ENCODE measurements at places on chromosomes 6 and 20. TPM values are rescaled to one million over a fixed set of nuclear protein-coding genes. Genes with fewer than 3 reads are reported as not detected.

The MUC21 gene
- not detected for total RNA-seq

The SLC44A4 gene
- total RNA-seq = 0.30 TPM

The OPRM1 gene
- not detected for total RNA-seq

GRCh38 chr6:130119211-130119610 is 100.8 kb downstream of the L3MBTL3 start:
- H3K4me1 ChIP-seq = peaks cover 21% of the 10 kb centered on the region
- H3K27ac ChIP-seq = no peak overlapping the region
- H3K36me3 ChIP-seq = peaks cover 32% of the 10 kb centered on the region
- no peak for DNase-seq
- H3K27me3 ChIP-seq = no peaks in the 10 kb centered on the region

GRCh38 chr6:121544691-121545090 is 109.2 kb downstream of the GJA1 start:
- H3K27ac ChIP-seq = no peak overlapping the region
- H3K36me3 ChIP-seq = no peaks in the 10 kb centered on the region
- DNase-seq = no peak
- no peak overlapping the region for H3K4me3 ChIP-seq
- H3K4me1 ChIP-seq = no peaks in the 10 kb centered on the region

DNA sequence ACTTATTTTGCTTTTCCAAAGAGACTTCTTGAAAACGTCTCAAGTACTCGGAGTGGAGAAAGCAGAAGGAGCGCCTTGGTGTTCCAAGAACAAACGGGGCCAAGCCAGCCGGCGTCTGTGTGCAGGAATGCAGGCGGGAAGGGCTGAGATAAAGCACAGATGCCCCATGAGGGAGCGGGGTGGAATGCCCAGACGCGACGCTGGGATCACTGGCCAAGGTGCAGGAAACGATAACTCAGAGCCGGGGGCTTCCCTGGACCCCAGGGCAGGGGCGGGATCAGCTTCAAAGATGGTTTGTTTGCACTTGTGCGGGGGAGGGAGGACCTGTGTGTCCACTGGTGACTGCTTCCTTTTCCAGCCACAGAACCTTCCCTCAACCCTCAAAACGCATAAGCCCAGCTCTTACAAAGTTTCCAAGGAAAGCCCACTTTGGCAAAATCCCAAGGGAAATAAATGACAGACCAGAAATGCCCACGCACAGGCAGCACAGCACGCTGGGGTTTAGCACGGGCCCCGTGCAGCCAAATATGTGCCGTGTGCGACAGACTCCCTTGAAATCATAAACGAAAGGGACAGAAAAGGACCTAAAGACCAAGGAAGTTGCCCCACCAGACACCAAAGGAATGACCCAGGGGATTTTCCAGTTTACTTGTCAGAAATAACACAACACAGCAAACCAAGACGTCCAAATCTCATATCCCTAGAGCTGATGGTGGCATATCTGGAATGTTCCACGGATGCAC is 113.9 kb downstream of the NFATC2 start:
- H3K27me3 ChIP-seq = no peaks in the 10 kb centered on the region
- no peak overlapping the region for H3K27ac ChIP-seq
- no peak overlapping the region for H3K4me3 ChIP-seq

DNA sequence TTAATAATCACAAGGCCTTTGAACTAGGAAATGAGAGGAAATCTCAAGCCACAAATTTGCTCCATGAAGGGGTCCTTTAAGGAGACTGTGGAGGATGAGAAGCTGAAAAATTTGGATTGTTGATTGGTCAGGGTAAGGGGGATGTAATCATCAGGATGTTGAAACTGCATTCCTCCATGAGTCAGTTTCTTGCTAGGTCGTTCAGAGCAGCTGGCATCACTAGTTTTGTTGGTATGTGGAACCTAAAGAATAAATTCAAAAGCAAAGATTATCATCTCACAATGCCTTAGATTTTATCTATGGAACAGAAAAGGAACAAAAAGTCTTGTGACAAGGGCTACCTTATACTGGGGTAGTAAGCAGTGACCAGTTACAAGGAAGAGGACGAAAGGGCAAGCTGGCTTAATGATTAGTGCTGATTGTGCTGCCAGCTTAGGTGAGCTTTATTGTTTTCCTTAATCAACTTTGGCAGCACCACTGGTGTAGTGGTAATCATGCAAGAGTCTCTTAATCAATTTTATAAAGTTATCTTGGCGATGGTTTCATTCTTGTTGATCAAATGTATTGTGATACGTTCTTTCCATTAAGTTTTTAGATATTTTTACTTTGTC is 36.6 kb downstream of the CRISP2 start:
- no peaks in the 10 kb centered on the region for H3K36me3 ChIP-seq
- H3K4me3 ChIP-seq = no peak overlapping the region
- no peaks in the 10 kb centered on the region for H3K4me1 ChIP-seq
- H3K27me3 ChIP-seq = no peaks in the 10 kb centered on the region
